Activated T-cell treated with anti-CD3 and anti-CD28 coated beads for 48 hours (primary cell): ENCODE measurements at places on chromosomes 6 and 20.

- DNase-seq, result no peak
Observed at GRCh38 chr6:111757342-111757741, 115.9 kb downstream of the FYN start.

DNA sequence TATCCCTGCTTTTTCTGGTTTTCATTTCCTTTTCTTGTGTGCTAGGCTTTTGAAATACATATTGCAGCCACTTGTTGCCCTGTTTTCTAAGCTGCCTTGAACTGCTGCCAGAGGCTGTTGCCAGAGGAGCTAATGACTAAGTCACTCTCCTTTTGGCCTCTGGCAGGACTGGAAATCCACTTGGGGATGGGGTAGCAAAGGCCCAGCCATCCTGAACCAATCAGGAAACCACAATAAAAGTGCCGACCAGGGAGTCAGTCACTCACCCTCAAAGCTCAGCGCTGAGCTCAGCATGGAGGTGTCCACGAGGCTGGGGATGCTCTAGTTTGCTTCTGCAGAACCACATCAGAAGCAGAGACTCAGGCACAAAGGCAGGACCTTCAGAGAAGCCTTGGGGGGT, 813.0 kb downstream of the DHX35 start:
- no peak for DNase-seq

- no peak for DNase-seq
Observed at GRCh38 chr6:56916849-56917551, 37.9 kb upstream of the BEND6 start.

DNA sequence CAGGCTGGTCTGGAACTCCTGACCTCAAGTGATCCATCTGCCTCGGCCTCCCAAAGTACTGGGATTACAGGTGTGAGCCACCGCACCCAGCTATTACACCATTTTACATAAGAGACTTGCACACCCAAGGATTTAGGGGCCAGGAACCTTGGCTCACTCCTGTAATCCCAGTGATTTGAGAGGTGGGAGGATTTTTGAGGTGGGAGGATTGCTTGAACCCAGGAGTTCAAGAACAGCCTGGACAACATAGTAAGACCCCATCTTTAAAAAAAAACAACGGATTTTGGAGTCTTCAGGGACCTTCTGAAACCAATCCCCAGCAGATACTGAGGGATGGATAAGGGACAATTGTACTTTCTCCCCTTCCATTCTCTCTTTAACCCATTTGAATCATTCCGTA, 55.3 kb upstream of the PIM1 start:
- no peak for DNase-seq

DNA sequence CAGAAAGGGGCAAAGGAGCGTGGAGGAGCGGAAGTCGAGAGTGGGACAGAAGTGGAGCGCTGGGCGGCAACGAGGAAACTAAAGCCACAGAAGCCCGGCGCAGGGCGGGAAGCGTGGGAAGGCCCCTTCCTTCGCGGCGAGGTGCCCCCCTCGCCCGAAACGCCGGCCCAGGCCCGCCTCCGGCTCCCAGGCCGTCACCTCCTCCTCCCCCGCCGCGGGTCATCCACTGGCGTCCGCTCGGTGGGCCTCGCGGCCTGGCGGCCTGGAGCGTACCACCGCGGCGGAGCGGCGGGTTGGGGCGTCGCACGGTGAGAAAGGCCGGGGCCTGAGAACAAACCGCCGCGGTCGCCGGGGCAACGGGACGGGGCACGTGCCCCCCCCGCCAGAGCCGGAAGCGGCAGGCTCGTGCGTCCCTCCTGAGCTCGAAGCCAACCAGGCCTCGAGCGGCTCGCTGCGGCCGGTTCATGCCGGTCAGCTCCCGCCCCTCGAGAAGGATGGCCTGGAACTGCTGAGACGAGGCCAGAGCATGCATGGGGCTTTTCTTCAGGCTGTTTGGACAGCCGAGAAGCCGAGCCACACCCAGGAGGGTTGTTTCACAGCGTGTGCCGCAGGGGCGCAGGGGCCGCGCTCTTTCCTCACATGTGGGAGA, at the start of gene TCP11:
TSS of gene TCP11 (minus strand) at position 333 of the 649 bp plus-strand sequence. CDS start 469 bp downstream, outside the sequence.
- DNase-seq, result peak; percentile 17

- no peak for DNase-seq
Observed at GRCh38 chr6:104325341-104326172, 534.2 kb downstream of the HACE1 start.

DNA sequence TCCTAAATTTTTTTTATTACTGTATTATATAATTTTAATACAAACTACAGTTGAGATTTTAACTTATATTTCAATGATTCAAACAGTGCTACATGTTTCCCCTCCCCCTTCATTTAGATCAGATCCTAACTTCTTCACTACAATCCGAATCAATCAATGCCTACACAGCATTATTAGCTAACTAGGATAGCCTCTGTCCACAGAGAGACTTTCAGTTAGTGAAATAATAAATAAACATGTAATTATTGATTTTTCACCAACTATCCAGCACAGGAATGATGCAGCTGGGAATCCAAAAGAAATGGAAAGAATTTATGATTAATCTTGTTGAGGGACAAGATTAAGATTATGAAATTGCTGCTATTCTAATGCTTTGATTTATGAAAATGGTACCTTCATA, 163.7 kb downstream of the PHF3 start:
- no peak for DNase-seq

- no peak for DNase-seq
Observed at GRCh38 chr6:157253017-157253416, 70.3 kb downstream of the TMEM242 start.

DNA sequence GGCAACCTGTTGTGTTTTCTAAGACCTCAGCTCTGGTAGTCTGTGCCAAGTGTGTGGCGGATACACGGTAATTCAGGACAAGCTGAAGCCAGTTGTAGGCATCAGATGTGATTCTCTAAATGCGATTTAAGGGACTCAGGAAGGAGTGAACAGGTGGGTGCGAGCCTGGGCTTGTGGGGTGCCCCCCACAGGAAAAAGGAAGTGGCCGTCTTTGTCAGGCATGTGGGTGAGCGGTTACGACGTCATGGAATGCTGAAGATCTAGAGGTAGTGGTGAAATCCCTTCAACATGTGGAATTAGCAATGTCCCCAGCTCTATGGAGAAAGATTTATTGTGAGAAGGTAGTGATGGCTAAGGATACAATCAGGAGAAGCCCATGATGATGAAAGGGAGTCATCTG, 95.1 kb upstream of the EXOC2 start:
- DNase-seq, result peak; percentile 24

DNA sequence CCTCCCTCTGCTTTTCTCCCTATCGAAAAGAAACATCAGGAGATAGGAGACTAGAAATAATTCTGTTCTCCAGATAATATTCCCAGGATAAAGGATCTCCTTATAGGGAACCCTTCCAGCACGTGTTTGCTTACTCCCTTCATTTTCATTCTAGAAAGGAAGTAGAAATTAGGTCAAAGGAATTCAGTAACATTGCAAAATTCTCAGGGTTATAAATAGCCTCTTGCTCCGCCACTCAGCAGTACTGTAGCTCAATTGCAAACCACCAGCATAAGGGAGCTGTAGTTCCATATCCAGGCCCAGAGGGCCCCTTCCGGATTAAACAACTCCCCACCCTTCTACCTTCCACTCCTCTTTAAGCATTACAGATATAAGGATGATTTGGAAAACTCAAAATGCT, 6.2 kb downstream of the ELMO2 start:
- DNase-seq, result no peak

DNA sequence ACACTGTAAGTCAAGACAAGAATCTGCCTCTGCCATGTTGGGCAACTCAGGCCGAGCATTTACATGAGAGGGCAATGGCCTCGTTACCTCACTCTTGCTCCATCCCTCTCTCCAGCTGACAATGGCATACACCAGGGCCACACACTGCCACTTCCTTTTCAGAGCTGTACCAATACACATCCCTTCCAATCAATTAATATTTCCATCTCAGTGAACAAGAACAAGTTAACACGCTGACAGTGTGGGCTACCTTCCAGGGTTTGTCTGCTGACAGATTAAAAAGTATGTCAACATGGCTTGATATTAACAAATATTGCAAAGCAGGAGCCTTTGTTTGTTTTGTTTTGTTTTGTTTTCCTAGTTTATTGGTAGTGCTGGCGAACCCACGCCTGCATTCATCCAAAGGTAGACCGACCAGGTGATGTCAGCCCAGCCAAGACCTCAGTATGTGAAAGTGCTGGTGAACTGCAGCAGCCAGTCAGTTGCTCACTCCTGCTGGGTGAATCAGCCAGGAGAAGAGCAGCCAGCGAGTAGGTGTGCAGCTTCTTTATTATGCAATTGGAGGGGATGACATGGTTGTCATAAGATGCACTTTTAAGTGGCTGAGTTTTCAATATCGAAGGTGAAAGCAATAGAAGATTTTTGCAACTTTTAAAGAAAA, 487.3 kb upstream of the JARID2 start:
- no peak for DNase-seq

GRCh38 chr20:40875116-40876085, 153.2 kb upstream of the TOP1 start:
- no peak for DNase-seq

- DNase-seq, result no peak
Observed at GRCh38 chr6:14148471-14148870, 30.9 kb downstream of the CD83 start.

- DNase-seq, result no peak
Observed at GRCh38 chr6:111774346-111774703, 98.9 kb downstream of the FYN start.

- DNase-seq, result no peak
Observed at GRCh38 chr6:45877970-45878590, 137.6 kb downstream of the CLIC5 start.

- DNase-seq, result no peak
Observed at GRCh38 chr6:141700819-141701218, 431.9 kb upstream of the GJE1 start.

GRCh38 chr20:2610941-2611720, 41.3 kb upstream of the NOP56 start:
- no peak for DNase-seq

GRCh38 chr20:24732076-24732475, 217.0 kb upstream of the CST7 start:
- DNase-seq, result no peak

GRCh38 chr6:144347933-144348332, 62.8 kb downstream of the UTRN start:
- no peak for DNase-seq

- DNase-seq, result no peak
Observed at GRCh38 chr6:79971193-79971592, 23.8 kb upstream of the ELOVL4 start.

- DNase-seq, result no peak
Observed at GRCh38 chr6:11921751-11922150, 90.4 kb upstream of the HIVEP1 start.

- no peak for DNase-seq
Observed at GRCh38 chr6:157795841-157796240, 27.2 kb upstream of the SNX9 start.

GRCh38 chr6:25553502-25553901, 98.5 kb upstream of the SCGN start:
- no peak for DNase-seq

DNA sequence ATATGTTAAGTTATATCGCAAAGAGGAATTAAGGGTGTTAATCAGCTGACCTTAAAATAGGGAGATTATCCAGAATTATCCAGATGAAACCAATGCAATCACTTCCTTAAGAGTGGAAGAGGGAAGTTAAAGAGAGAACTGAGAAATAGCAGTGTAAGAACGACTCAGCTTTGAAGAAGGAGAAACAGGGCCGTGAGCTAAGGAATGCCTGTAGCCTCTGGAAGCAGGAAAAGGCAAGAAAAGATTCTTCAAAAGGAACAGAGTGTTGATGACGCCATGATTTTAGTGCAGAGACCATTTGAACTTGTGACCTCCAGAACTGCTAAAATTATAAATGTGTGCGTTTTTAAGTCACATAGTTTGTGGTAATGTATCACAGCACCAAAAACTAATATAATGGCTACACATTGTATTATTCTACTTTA, 32.7 kb downstream of the ILRUN start:
- no peak for DNase-seq

DNA sequence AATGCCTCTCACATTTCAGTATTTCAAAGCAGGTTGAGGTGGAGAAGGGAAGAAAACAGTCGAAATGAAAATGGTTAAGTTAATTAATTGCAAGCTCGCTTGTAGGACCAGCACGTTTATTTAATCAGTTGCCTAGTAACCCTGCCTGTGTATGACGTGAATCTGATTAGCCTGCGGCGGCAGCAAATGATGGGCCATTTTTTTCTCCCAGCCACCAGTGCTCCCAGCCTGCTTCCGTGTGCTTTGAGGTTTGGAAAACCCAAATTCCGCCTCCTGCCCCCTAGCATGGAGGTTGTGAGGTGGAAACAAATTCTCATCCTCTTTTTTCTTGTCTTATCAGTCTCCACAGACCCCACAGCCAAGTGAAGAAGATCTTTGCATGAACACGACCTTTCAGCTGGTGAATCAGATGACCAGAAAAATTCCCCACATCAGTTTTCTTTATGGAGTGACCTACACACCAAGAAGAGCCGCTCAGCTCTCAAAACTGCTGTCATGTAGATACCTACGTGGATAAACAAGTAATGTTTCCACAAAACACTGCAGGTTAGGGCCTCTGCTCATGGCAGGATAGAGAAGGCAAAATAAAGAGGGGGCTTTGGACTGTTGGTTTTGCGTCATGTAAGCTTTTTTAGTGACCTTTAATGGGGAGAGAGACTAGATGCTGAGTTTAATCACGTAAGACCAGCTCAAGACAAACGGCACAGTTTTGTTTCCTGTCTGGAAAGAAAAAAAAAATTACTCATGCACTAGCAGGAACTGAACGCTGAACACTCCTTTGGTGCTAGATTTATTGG, 572.9 kb upstream of the NOX3 start:
- no peak for DNase-seq

DNA sequence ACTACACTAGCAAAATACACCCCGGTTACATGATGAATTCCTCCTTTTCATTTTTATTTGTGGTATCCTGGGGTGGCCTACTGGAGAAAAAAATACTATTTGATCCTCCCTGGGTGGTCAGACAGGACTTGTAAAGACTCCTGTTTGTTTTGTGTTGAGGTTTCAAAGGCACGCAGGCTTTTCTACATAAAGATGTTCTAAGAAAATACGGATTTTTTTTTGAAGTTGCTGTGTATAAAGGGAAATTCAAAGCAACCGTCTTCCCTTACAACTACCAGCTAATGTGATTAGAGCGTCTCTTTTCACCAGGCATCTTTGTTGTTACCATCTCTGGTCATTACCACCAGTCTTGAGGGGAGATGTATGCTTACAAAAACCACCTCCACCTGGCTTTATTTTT, 187.1 kb downstream of the SOX4 start:
- no peak for DNase-seq

GRCh38 chr6:73983367-73983766, 287.4 kb downstream of the CD109 start:
- DNase-seq, result no peak

GRCh38 chr6:39224523-39225182, 4.6 kb downstream of the KCNK5 start:
- DNase-seq, result no peak

GRCh38 chr6:80223743-80224212, 117.3 kb downstream of the BCKDHB start:
- DNase-seq, result no peak

- DNase-seq, result no peak
Observed at GRCh38 chr6:10230531-10230930, 184.3 kb downstream of the TFAP2A start.
